ENCODE measurements at places on chromosomes 1 and 21.
A peak's percentile ranks its signal among the peaks of the same experiment; 100 is the strongest.

DNA sequence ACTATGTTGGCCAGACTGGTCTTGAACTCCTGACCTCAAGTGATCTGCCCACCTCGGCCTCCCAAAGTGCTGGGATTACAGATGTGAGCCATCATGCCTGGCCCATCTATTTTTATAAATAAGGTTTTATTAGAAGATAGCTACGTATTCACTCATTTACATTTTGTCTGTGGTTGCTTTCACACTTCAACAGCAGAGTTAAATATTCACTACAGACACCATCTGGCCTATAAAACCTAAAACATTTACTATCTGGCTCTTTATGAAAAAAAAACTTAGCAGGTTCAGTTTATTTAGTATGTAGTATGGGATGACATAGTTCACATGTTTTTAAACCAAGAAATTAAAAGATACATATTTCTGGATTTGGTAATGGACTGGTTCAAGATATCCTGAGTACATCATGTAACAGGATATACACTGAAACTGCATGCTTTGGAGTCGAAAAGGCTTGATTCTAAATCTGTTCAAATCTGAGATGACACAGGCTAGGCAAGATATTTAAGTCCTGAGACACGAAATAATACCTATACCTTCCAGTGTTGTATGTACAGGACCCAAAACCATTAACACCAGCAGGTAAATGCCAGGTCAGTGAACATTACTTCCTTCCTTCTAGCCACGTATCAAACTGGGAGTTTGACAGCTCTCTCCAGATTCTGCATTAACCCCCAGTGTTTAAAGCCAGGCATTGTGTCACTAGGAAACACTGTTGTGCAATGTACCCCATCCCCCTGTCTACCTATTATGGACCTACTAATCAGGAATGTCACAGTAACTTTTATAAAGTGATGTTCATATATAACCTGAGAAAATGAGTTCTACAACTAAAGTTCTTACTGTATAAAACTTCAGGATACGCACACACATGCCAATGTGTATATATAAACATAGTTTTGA is 54.3 kb upstream of the SDC3 start:
- no peak for DNase-seq

- DNase-seq: no peak
Observed at GRCh38 chr1:177054542-177054941, 110.0 kb downstream of the ASTN1 start.

DNA sequence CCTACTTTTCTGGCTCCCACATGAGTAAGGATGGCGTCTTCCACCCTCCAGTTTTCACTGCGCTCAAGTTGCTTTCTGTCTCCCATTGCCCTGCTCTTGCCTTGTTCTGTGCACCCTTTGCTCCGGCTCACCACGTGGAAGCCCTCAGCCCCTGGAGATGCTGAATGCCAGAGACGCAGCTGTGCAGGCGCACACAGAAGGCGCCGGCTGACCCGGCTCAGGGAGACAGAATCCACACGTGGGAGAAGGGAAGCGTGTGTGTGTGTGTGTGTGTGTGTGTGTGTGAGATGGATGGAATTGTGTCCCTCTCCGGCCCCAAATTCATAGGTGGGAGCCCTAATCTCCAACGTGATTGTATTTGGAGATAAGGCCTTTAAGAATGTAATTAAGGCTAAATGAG is 118.2 kb upstream of the ERRFI1 start:
- DNase-seq: no peak

DNA sequence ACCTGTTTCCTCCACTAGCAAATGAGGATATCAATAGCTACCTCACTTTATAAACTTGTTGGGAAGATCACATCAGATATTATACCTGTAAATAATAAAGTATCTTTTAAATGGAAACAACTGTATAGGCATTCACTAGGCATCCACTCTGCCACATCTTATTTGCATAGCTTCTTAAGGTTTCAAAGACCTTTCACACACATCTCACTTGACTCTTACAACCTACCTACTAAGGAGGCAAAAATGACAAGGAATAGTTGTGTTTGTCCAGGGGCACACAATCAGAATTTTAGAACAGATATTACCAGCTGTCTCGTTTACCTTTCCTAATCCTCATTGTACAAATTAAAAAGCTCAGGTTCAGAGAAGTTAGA is 51.5 kb downstream of the VANGL2 start:
- no peak for DNase-seq

- no peak for DNase-seq
Observed at GRCh38 chr21:40846587-40847411, at the start of gene DSCAM. DSCAM (minus strand) TSS chr21:40847158; CDS start chr21:40846661, 497 bp downstream.

GRCh38 chr1:53557830-53558738 is 98.9 kb downstream of the DMRTB1 start:
- no peak for DNase-seq

- DNase-seq: no peak
Observed at GRCh38 chr1:162383516-162383915, 2.0 kb downstream of the C1orf226 start.

- DNase-seq: no peak
Observed at GRCh38 chr1:53654216-53655210, 84.5 kb downstream of the GLIS1 start.

DNA sequence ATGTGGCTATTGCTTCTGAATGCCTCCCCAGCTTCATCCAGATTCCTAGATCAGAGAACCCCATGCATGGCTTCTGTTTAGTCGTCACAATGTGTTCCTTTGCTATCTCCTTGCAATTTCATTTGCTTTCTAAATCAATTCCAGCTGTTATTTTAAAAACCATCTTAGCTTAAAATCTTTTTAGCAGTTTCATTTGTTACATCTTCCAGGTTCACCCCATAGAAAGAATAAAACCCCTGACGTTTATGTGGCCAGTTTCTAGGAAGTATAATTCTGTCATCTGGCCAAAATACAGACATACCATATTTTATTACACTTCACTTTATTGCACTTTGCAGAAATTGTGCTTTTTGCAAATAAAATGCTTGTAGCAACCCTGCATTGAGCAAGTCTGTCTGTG is 278.4 kb downstream of the PTPRC start:
- no peak for DNase-seq

GRCh38 chr1:90922996-90923395 is 98.8 kb downstream of the ZNF644 start:
- DNase-seq: no peak

GRCh38 chr1:226626577-226626956 is 78.0 kb downstream of the STUM start:
- peak; percentile 89 for DNase-seq

- no peak for DNase-seq
Observed at GRCh38 chr1:89563957-89564604, 39.5 kb downstream of the LRRC8B start.

DNA sequence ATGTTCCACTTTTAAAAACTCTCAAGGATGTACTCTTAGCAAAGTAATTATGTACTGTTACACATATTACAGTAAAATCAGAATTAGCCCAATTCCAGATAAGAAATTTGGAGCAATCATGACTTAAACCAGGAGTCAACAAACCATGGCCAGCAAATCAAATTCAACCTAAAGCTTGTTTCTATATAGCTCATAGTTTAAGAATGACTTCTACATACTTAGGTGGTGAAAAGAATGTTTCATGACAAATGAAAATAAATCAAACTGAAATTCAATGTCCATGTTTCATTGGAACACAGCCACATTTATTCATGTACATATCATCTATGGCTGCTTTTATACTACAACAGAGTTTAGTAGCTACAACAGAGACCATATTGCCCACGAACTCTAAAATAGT is 35.1 kb downstream of the FRRS1 start:
- peak; percentile 44 for DNase-seq

DNA sequence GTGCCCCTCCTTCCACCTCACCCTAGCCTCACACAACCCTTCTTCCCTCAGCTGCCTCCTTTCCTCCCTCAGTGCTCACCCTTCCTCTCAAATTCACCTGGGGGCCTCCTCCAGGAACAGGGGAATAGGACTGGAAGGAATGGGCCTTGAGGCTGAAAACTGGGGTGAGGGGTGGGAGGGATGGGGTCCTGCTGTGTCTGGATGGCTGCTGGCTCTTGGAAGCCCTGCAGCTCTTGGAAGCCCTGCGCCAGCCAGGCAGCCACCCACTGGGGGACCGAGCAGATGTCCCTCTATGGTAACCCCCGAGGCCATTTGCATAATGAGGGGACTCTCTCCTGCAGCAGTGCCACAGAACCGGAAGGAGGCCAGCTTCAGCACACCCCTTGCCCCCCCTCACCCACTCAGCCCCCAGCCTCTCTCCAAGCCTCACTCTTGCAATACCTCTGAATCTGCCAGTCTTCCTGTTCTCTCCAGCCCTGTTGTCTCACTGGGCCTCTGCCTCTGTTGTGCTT is 85.2 kb downstream of the KIRREL1 start:
- no peak for DNase-seq

- peak; percentile 40 for DNase-seq
Observed at GRCh38 chr1:209749670-209750323, 6.1 kb upstream of the TRAF3IP3 start.

GRCh38 chr21:17455451-17455850 is 57.4 kb upstream of the CXADR start:
- no peak for DNase-seq

DNA sequence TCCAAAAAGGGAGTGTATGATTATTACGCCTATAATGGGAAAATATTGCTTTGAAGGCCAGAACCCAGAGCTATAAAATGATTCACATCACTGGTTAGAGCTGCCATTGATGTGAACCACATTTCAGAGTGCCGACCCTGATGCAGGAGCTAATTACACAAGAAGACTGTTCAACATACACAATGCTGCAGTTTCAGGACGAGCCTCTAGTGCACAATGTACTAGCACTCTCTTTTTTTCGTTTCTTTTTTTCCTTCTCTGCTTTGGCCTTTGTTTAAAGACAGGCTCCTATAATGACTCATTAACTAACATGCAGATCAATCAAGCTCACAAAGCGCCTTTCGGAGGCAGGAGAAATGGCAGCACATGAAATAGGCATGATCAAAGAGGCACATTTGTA is 66.0 kb upstream of the HMGB4 start:
- no peak for DNase-seq

- peak; percentile 60 for DNase-seq
Observed at GRCh38 chr1:172883844-172884243, 166.9 kb downstream of the TNFSF18 start.

GRCh38 chr1:215878128-215878527 is 311.0 kb downstream of the KCTD3 start:
- DNase-seq: no peak

Data from activated CD4-positive, alpha-beta T cell treated with anti-CD3 and anti-CD28 coated beads, Interleukin-2, Interleukin-6, amounts not matched to agents 100 ng/mL and 50 ng/mL, durations not matched to agents 16 hours and 8 hours (primary cell).